MG63 (cell line): ENCODE measurements at places on chromosomes 1 and 21. TPM values are rescaled to one million over a fixed set of nuclear protein-coding genes. Genes with fewer than 3 reads are reported as not detected.
A peak's percentile ranks its signal among the peaks of the same experiment; 100 is the strongest.

Gene C1orf105
- total RNA-seq: not detected in 2 replicates

Gene DRAM2
- total RNA-seq: 56.9 and 73.4 TPM in 2 replicates

- no peak for DNase-seq
Measured at GRCh38 chr1:84236256-84236655, 65.3 kb upstream of the SAMD13 start.

- no peak for DNase-seq
Measured at GRCh38 chr1:117128323-117129079, 7.0 kb upstream of the TRIM45 start.

GRCh38 chr1:64675718-64676345, 69.0 kb upstream of the RAVER2 start:
- DNase-seq: no peak

DNA sequence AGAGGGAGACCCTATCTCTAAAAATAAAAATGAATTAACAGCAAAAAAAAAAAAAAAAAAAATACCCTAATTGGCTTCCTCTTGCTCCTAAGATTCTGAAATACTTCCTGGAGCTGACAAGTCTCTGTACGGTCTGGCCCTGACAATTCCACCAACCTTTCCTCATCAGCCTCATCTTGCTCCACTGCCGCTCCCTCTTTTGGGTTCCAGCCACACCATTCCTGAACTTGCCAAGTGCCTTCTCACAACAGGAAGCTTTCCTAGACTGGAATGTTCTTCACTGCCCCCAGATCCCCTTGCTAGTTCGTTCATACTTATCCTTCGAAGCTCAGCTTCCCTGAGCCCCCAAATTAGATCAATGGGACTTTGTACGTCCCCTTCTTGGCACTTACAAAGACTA, 37.0 kb downstream of the AKNAD1 start:
- no peak for DNase-seq

- no peak for DNase-seq
Measured at GRCh38 chr1:247435030-247435758, 19.2 kb downstream of the NLRP3 start.

GRCh38 chr1:155598842-155599331, 11.1 kb upstream of the MSTO1 start:
- peak; percentile 24 for DNase-seq

DNA sequence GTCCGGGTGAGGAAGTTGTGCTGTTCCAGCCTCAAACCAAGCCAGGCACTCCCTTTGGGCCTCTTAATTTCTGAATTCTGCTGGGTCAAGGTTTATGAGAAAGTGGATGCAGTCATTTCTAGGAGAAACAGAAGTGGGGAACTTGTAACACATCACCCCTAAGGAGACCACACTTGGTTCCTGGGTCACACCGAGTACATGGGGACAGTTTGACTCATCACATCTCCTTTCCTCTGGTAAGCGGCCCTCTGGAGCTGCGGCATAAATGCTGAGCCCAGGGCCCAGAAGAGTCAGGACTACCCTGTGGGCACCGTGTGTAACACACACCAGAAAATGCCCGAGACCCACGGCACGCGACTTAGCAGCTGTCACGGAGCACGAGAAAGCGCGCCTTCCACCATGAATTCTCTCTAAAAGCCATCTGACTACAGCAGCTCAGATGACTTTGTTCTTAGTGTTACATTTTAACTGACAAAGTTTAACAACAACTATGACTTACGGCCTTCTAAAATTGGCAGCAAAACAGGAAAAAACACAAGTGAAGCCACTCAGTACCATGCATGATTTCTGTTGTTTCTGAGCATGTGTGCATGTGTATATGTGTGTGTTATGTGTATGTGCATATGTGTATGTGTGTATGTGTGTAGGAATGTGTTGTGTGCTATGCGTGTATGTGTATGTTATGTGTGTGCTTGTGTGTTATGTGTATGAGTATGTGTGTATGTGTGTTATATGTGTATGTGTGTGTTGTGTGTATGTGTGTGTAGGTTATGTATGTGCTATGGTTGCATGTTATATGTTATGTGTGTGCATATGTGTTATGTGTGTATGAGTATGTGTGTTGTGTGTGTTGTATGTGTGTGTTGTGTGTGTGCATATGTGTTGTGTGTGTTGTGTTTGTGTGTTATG, 50.8 kb downstream of the TOMM20 start:
- DNase-seq: no peak

GRCh38 chr1:94061513-94062443, 59.2 kb downstream of the ABCA4 start:
- peak; percentile 73 for DNase-seq
